ENCODE measurements at places on chromosomes 12 and 14. TPM values are rescaled to one million over a fixed set of nuclear protein-coding genes. Genes with fewer than 3 reads are reported as not detected.
A peak's percentile ranks its signal among the peaks of the same experiment; 100 is the strongest.

DNA sequence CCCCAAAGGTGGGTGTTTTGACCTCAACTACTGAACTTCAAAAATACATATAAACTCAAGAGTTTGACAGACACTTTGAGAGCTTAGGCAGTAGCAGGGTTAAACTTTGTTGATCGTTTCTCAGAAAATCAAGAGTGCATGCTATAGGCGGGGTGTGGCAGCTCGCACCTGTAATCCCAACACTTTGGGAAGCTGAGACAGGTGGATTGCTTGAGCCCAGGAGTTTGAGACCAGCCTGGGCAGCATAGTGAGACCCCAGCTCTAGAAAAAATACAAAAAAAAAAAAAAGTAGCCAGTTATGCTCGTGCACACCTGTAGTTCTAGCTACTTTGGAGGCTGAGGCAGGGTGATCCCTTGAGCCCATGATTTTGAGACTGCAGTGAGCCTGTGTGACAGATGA is 12.3 kb downstream of the NANOG start:
- H3K27me3 ChIP-seq = no peaks in the 10 kb centered on the region
- peaks cover 33% of the 10 kb centered on the region for H3K4me1 ChIP-seq
- peaks cover 17% of the 10 kb centered on the region for H3K36me3 ChIP-seq
- H3K27ac ChIP-seq = peak overlapping the region; percentile 100
- DNase-seq = no peak
- no peak overlapping the region for H3K4me3 ChIP-seq

DNA sequence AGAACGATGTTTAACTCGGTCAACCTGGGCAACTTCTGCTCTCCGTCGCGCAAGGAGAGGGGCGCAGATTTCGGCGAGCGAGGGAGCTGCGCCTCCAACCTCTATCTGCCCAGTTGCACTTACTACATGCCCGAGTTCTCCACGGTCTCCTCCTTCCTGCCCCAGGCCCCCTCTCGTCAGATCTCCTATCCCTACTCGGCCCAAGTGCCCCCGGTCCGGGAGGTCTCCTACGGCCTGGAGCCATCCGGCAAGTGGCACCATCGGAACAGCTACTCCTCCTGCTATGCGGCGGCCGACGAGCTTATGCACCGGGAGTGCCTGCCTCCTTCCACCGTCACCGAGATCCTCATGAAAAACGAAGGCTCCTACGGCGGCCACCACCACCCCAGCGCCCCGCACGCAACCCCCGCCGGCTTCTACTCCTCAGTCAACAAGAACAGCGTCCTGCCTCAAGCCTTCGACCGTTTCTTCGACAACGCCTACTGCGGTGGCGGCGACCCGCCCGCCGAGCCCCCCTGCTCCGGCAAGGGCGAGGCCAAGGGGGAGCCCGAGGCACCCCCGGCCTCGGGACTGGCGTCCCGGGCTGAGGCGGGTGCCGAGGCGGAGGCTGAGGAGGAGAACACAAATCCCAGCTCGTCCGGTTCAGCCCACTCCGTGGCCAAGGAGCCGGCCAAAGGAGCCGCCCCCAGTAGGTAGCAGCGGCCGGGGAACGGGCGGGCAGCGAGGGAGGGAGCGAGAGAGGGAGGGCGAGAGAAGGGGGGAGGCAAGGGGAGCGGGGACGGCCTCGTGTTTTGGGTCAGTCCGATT is 513 bp downstream of the HOXC11 start:
- peak; percentile 82 for DNase-seq
- peak overlapping the region; percentile 47 for H3K4me3 ChIP-seq
- H3K36me3 ChIP-seq = no peaks in the 10 kb centered on the region
- H3K4me1 ChIP-seq = peaks cover 21% of the 10 kb centered on the region
- no peak overlapping the region for H3K27ac ChIP-seq

DNA sequence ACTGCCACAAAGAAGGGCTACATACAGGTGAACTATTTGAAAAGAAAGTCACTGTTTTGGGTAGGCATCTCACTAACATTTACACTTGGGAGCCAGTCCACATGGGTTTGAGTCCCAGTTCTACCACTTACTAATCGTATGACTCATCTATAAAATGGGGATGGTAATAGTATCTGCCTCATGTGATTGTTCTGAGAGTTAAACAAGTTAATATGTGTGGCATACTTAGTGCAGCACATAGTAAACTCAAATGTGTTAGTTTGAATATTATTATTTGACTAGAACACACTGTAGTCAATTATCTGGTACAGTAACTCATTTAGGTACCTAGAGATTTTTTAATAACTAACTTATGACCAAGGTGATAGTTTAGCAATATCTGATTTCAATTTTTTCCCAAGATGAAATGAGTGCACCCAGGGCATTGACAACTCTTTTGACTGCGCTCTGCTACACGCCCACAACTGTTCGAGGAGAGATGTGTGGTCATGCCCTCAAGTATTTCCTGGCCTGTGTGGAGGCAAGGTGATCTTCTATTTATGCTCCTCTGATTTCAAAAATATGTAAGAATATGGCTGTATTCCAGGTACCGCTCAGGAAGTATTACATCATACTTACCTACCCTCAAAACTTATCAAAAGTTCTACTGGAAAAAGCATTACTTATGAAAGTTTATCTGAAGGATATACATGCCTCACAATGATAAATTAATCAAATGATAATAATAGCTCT is 210.6 kb upstream of the EGLN3 start:
- H3K36me3 ChIP-seq = no peaks in the 10 kb centered on the region
- no peak for DNase-seq
- no peak overlapping the region for H3K4me3 ChIP-seq

DNA sequence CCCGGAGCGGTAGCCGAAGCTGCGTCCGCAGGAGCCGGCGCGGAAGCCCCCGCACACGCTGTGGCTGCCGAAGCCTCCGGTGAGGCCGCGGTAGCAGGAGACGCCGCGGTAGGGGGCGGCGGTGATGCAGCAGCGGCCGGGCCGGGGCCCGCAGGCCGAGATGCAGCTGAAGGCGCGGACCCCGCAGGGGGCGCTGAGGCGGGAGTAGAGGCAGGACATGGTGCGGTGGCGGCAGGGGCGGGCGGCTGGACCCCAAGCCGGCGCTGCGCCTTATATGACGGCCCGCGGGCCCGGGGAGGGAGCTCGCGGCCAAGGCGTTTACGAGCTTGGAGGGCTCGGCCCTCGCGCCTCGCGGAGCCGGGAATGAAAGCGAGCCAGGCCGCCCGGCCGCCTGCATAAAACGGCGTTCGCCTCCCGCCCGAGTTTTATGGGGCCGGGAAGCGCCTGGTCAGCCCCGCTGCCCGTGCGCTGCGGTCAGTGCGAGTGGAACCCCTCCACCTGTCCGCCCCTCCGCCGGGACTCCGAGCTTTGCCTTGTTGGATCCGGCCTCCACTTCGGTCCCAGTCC is 16.0 kb upstream of the KRT86 start:
- H3K36me3 ChIP-seq = no peaks in the 10 kb centered on the region
- no peak overlapping the region for H3K27ac ChIP-seq
- H3K4me1 ChIP-seq = no peaks in the 10 kb centered on the region
- H3K4me3 ChIP-seq = peak overlapping the region; percentile 51
- H3K27me3 ChIP-seq = peaks cover 49% of the 10 kb centered on the region

DNA sequence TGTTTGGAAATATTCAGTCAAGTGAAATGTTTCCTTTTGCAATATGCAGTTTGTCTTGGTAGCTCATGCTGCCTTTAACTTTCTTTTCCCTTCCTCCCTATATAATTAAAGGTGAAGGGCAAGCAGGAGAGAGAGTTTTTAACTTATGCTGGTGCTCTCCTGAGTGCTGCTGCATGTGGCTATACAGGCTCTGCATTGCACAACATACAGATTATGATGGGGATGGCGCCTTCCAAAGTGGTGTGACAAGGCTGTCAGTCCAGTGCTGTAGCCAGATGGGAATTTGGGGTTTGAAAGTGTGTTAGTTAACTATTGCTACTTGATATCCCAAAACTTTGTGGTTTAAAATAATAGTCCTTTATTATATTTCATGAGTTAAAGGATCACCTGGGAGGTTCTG is 199.0 kb downstream of the ATP23 start:
- no peak overlapping the region for H3K27ac ChIP-seq
- H3K27me3 ChIP-seq = no peaks in the 10 kb centered on the region

The FOXM1 gene
- 31.0 TPM for polyA plus RNA-seq

The FOXJ2 gene
- 4.9 TPM for polyA plus RNA-seq

The ACSM4 gene
- polyA plus RNA-seq = not detected
